DMS 273 treated with DMSO at 0.1 percent for 48 hours (cell line): ENCODE measurements at places on chromosomes 11 and 22.

DNA sequence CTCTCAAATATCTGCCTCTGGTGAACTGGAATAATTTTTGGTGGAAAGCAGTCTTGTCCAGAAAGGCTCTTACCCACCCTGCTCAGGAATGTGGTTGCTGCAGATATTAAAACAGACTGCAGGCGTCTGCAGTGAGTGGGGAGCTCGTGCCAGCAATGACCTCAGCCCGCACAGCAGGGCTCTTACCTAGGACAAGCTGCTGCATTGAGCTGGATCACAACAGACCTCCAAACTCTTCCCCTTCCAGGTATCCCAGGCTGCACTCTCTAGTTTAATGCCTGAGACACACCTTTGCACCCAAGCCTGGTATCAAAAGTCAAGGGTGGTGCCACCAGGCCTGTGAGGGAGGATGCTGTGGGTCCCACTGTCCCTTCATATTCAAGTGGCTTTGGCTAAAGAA, 69.7 kb upstream of the CDON start:
- peak; percentile 39 for DNase-seq

GRCh38 chr11:70437111-70437784, 38.9 kb downstream of the CTTN start:
- no peak for DNase-seq

DNA sequence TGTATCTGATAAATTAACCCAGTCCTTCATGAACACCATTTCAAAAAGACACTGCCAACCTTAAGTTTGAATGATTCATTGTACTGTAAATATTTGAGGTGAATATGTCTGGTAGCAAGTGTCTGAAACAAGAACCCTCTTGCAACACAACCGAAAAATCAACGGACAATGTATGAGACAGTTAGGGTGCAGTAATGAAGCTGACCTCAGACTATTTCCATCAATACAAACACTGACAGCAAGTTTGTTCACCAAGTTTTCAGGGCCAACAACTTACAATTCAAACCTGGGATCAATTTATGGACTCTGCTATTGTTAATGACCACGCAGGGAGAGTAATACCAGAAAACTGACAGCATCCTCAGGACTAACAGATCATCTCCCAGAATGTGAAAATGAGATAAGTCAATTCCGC, 126.3 kb downstream of the CADM1 start:
- no peak for DNase-seq

GRCh38 chr11:34140149-34140548, 34.7 kb downstream of the NAT10 start:
- DNase-seq: no peak

DNA sequence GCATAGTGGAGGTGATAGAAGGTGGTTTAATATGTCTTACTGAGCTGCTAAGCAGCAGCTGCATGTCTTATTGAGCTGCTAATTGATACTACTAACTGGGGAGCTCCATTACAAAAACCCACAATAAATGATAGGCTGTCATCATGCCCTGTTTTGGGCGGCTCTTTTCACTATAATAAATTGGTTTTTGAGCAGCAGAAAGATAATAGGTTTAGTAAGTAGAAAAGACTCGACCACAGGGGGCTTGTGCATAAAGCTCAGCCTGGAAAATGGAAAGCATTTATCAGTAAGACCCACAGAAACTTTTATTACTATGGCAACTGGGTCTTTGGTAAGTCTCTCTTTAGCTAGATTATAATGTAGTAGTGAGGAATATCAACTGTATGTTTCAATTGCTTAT, 117.6 kb downstream of the LDLRAD3 start:
- no peak for DNase-seq

DNA sequence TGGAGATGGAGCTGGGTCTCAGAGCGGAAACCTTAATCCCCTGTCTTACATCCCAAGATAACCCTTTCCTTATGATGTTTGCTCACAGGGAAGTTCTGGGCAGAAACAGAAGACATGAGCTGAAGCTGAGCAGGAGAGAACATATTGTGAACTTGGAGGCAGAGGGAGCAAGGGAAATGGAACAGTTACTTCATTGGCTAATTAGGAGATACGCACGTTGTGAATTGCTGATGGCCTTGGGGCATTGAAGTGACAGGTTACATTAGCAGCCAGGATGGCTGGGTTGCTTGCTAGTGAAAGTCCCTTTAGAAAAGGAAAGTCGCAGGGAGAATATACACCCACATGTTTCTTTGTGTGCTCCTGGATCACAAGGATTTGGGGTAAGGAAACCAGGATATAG, 48.7 kb downstream of the TENM4 start:
- no peak for DNase-seq

DNA sequence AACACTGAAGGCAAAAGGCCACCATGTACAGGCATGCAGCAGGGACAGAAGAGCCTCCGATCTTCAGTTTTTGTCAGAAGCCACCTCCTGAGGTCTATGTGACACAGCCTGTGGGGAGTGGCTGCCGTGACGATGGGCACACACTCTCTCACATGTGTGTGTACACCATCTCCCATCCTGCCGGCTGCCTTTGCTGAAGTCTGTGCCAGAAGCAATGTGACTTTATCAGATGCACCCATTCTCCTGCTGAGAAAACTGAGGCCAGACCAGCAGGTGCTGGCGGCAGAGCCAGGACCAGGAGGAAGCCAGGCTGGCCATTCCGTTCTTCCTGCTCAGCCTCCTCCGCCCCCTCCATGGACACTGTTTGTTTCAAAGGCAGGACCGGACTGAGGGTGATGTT, 16.7 kb downstream of the SHANK2 start:
- no peak for DNase-seq
